Adrenal gland (tissue), 19 donors: ENCODE measurements at places on chromosomes 4 and X.

DNA sequence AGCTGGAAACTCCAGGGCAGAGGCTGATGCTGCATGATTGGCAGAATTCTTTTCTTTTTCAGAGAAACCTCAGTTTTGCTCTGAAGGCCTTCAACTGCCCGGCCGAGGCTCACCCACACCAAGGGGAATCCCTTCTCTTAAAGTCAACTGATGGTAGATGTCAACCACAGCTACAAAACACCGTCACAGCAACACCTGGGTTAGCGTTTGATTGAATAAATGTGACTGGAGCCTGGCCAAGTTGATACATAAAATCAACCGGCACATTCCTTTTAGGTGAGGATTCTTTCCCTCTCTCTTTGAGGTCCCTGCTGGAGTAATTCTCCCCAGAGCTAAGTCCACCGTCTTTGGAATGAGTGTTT is 15.2 kb upstream of the KIAA0232 start:
- no peak for DNase-seq

DNA sequence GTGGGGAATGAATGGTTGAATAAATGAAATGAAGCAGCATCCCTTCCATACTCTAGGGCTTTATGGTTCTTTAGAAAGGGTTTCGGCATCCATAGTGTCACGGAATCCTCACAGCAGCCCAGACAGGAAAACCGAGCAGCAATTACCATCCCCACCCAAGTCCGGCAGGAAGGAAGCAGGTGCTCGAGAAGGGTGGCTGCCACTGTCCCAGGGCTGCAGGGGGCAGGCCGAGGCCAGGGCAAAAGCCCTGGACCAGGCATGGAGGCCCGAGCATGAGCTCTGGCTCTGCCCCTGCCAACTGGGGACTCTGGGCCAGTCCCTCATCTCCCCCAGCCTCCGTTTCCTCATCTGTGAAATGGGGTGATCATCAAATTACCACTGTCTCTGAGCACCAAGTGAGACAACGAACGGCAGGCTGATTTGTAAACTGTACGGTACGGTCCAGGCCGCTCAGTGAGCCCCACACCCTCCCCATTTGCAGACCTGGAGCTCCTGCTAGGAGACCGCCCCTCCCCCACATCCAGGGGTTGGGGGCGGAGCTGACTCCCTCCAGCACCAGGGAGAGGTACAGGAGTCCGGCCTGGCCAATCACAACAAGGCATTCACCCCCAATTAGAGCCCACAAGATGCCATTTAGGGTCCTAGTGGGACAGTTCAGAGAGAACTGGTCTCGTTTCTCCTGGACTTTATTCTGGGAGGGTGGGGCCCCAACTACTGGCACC is 100.4 kb downstream of the WFS1 start:
- DNase-seq: no peak

- no peak for DNase-seq
Measured at GRCh38 chr4:165208221-165208652, 876 bp downstream of the KLHL2 start.

GRCh38 chr4:177975315-177975987 is 533.2 kb upstream of the AGA start:
- no peak for DNase-seq

GRCh38 chr4:122669911-122670738 is 49.3 kb upstream of the IL21 start:
- DNase-seq: no peak

DNA sequence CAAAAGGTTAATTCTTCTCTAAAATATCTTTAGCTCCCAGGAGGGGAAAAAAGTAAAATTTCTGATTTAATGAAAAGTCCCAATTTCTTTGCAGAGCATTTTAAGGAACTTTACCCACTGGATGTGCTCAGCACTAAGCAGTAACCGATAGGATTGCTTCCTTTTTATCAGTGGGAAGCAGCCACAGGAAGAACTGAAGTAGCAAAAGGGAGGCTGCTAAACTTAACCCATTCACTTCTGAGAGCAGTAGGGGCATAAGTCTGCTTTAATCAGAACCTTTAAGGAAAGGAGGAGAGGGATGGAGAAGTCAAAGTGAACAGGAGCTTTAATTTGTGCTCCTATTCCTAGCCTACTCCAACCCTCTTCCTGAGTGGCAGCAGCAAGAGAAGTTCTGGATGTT is at the start of gene F8:
Gene F8, minus strand, starts transcription at position 139 of the 400 bp plus-strand sequence. CDS start 171 bp downstream, outside the sequence.
- no peak for DNase-seq
